Activated CD8-positive, alpha-beta memory T cell treated with anti-CD3 and anti-CD28 coated beads for 1 hour (primary cell): ENCODE measurements at places on chromosomes 5 and 9.

- no peak for DNase-seq
Observed at GRCh38 chr9:107229241-107229741, 53.8 kb upstream of the RAD23B start.

- no peak for DNase-seq
Observed at GRCh38 chr5:27472000-27472763, 433.8 kb upstream of the CDH9 start.

DNA sequence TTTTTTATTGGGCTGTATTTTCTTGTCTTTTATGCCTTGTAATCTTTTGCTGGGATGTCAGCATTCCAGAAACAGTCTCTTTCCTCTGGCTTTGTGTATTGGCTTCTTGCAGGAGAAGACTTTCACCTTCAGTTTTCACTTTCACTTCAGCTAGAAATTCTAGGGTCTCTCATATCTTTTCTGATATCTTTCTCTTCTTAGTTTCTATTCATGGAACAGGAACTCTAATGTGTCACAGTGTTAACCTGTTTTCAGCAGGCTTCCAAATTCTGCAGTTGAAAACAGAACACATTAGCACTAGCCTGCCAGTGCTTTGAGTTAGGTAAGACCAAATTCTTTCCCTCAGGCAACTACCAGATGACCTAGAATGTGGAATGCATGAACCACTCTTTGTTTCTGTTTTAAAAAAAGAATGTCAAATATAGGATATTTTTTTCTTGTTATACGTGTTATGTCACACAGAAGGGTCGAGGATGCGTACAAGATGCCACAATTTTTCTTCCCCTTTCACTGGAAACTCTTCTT is 164.7 kb downstream of the TUSC1 start:
- no peak for DNase-seq

GRCh38 chr9:126016579-126017290 is 269.6 kb downstream of the PBX3 start:
- no peak for DNase-seq

GRCh38 chr9:134546246-134546731 is 95.3 kb upstream of the COL5A1 start:
- no peak for DNase-seq

DNA sequence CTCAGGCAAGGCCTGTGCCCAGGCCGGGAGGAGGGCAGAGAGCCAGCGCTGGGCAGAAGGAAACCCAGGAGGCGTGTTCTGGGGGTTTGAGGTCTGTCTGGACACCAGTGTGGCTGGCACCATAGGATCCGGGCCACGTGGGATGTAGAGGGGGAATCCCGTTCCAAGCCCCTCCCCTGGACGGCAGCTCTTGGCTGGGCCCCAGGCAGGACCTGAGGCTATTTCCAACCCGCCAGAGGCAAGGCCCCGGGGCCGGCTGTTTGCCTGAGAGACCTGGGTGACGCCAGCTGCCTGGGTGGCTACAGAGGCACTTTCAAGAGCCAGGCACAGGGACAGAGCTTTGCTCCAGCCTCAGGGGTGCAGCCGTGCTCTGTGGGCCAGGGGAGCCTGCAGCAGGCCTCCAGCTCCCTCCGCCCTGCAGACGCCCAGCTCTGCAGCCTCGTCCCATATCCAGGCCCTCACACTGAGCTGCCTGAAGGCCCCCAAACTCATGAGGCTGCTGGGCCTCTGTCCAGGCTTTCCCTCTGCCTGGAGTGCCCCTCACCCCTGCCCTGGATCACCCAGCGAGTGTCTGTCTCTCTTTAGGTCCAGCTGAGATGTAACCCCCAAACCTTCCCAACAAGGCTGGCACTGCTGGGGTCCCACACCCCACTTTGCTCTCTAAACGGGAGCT is 56.6 kb upstream of the EGFL7 start:
- DNase-seq = no peak

GRCh38 chr9:119181561-119181960 is 187.7 kb downstream of the BRINP1 start:
- no peak for DNase-seq

DNA sequence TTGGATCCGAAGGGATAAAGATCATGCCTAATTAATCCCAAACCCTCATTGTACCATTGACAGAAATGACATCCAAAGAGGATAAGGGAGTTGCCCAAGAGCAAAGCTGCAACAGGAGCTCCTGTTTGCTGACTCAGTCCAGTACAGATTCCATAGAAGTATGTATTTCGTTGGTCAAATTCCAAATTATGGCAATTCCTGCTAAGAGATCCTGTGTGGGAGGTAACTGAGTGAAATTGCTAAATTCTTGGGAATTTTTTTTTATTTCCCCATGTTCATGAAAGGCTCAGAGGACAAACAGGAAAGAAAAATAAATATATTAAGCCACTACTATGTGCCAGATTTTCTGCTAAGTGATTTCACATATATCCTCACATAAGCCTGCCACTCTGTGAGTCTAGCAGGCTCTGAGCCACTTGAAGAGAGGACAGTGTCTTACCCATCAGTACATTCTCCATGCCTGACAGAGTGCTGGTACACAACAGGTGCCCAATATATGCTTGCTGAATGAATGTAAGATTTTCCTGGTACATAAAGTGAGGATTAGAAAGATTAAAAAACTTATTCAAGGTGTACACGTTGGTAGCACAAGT is 132.7 kb downstream of the GLIS3 start:
- DNase-seq = no peak

GRCh38 chr5:140556438-140556837 is 835 bp downstream of the SRA1 start:
- DNase-seq = no peak
